ENCODE measurements at places on chromosomes 1 and 21. TPM values are rescaled to one million over a fixed set of nuclear protein-coding genes. Genes with fewer than 3 reads are reported as not detected.
A peak's percentile ranks its signal among the peaks of the same experiment; 100 is the strongest.

GRCh38 chr1:205677167-205677566 is 3.1 kb downstream of the SLC45A3 start:
- DNase-seq = no peak

Gene VHLL
- not detected for polyA plus RNA-seq

Gene ATP1A4
- polyA plus RNA-seq = not detected

Gene MAEL
- not detected for polyA plus RNA-seq

DNA sequence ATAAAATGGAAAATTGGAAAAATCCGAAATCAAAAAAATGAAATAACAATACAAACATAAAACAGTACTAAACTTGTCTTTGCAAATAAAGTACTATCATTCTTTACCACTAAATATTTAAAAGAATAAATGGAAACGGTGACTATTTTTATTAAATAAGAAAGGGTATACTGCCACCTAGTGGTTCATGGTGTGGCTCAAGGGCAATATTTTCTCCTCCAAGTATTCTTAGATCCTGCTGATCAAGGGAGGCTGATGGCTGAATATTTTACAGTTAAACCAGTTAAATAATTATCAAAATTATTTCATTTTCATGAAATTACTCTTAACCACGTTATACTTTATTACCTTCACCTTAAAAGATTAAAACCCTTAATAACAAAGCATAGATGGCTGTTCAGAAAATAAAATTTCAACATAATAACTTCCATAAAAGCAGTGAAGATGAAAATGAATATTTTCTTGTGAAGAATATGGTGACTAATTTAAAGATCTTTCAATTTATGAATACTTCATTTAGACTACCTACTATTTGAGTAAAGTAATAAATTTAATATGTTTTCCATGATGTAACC is 1793.9 kb downstream of the NCAM2 start:
- DNase-seq = no peak

Gene MNDA
- not detected for polyA plus RNA-seq

Gene UTS2
- not detected for polyA plus RNA-seq

Gene MCOLN3
- polyA plus RNA-seq = 0.20 TPM

DNA sequence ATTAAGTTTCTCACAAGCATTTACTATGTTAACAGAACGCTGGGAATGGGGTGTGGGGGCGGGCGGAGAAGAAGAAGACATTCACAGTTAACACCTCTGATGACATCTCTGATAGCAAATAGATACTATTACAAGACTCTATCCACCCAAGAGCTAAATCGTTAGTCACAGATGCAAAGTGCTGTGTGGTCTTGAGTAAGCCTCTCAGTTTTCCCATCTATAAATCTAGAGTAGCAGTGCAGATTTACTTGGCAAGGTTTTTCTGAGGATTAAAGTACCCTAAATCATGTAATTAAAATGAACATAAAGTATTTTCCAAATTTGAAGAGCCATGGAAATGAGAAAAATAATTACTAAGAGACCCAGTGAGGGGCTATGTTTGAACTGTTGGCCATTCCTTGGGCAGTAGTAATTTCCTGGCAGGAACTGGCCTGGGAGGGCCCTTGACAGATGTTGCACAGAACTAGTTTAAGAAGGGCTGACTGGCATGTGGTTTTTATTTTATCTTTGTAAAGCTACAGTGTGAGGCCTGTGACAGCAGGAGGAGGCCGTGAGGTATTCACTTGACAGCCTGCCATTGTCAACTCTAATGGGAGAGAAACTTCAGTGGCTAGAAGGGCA is 58.7 kb upstream of the APOBEC4 start:
- DNase-seq = peak; percentile 58

DNA sequence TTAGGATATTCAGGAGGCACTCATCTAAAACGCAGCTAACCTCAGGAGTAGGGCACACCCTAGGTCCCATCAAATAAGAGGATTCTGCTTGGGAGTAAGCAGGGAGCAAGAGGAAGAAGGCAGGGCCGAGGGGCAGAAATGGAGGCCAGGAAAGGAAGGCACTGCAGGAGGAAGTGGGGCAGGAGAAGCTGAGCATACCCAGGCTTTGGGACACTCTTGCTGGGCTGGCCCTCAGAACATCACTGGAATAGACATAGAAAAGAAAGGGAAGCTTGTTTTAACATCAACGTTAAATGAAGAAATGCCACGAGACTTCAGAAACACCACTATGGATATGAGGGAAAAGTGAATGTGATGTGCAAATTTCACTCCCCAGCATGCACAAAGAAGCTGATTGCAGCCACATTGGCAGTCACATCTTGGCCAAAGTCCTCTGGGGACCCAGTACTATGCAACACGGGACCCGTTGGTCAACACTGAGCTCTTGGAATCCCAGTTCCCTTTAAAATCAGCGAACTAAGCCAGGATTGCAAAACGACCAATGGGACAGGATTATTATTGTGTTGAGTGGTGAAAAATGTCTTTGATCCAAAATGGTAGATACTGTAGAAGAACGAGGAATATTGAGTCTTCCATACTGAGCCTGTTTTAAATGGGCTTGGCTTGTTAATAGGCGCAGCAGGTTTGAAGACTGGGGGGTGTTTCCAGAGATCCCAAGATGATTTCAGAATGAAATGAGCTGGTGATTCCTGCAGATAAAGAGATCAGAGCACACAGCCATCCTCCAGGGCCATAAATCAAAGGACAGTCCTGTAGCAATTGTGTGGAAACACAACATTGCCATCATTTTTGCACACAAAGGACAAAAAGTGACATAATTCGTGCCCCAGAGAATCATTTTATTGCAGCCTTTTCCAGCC is 152.4 kb downstream of the TOMM20 start:
- DNase-seq = no peak

GRCh38 chr21:18030248-18030647 is 211.1 kb upstream of the C21orf91 start:
- no peak for DNase-seq

GRCh38 chr1:85342207-85342606 is 65.8 kb upstream of the BCL10 start:
- DNase-seq = no peak

DNA sequence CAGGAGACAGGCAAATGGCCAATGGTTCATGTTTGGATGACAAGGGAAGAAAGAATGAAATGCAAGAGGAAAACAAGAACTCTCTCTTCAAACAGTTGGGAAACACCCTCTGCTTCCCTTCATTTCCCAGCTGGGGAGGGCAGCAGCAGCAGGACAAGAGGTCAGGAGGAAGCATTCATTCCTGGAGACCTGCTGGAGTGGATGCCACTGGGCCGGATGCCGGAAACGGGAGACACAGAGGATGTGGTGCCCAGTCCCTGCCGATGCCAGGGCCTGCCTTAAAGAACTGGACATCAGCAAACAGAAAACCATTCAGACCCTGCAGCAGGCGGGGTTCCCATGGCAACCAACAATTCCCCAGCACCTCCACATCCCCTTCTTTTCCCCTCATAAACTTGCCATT is 102.3 kb upstream of the ZNF648 start:
- no peak for DNase-seq

All from BJ (cell line).